T-helper 2 cell (primary cell): ENCODE measurements at places on chromosomes 3 and 15.

GRCh38 chr3:81279481-81280379 lies 481.7 kb downstream of the GBE1 start:
- no peak for DNase-seq

DNA sequence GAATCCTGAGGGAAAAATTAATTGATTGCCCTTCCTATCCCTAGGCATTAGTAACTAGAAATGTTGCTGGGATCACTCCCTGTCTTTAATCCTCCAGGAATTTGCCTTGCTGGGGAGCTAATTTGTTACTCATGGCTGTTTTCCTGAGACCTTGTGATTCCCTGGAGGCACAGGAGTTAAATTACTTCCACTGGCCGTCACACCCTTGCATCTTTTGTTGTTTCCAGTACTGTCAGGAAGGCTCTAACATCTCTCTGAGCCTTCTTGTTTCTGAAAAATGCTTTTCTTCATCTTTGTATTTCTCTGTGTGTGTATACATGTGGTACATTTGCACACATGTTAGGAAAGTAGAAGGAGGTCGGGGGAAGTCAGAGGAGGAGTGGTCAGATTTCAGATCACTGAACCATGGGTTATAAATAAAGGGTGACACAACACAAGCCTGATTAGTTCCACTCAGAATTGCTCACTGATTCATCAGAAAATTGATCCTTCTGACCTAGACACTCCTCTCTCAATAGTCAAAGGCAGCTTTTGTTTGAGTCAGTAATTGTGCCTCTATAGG lies 23.5 kb upstream of the LRRFIP2 start:
- no peak for DNase-seq

DNA sequence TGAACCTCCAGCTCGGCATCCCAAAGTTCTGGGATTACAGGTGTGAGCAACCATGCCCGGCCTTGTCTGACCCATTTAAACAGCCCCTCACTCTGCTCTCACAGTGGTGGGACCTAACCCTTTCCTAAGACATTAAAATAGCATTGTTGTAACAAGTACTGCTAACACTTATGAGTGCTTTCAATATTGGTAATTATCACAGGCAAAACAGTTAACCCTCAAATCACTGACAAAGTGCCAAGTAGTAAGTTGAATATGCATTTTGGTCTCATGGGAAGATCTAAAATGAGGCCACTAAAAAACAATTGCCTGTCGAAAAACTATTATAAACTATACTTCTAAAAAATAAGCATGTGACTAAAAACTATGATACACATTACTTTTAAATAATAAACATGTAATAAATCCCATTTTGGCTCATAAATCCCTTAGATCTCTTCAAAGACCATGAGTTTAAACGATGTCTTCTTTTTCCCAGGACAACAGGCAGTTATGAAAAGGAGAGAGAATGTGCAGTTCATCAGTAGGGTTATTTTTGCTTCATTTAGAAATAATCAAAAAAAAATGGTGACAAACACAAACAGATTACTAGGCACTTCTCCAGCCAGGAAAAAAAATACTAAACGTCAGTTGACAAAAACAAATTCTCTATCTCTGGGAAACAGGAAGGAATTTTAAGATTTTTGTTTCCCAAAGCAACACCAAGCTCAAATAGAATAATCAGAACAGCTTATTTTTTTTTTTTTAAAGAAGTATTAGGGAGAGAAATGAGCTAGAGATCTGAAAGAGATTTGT lies 95.4 kb downstream of the RFTN1 start:
- no peak for DNase-seq

DNA sequence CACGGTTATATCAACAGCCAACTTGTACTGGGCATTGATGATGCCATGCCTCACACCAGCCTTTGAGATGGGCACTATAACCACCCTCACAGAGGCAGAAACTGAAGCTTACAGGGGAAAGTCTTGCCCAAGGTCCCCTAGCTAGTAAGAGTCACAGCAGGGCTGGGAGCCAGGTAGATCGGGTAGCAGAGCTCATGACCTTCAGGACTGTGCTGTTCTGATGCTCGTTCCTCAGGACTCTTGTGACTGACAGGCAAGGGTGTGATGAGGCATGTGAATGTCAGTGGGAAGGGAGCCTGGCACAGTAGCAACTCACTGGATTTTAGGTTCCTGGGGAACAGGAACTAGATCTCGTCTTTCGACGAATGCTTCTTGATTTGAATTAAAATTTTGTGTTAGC lies 65.7 kb downstream of the RLBP1 start:
- DNase-seq, result no peak

DNA sequence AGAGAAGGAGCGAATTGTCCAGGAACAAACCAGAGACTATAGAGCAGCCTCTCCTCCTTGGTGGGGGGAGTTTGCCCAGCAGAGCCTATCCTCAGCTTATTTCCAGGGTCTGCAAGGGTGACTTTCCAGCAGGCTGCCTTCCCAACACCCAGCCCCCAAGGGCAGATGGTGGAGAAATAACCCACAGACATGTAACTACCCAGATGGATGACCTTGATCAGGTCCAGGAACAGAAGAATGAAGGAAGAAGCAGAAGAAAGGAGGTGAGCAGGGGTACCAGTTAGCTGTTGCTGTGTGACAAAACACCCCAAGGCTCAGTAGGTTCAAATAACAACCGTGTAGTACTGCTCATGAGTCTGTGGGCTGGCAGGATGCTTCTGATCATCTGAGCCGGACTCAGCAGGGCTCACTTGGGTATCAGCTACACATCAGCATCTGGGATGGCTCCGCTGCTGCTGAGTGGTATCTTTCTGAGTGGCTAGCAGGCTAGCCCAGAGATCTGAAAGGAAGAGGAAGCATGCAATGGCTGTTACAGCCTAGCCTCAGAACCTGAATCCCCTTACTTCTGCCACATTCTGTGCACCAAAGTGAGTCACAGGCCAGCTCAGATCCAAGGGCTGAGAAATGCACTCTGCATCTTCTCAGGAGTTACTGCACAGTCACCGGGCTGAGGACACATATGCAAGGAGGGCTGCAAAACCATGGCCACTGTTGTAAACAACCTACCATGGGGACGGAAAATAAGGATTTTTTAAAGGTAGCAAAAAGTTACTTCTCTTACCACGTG lies 22.2 kb upstream of the TXNRD3 start:
- no peak for DNase-seq

- DNase-seq, result peak; percentile 21
Observed at GRCh38 chr3:115819785-115820384, 196.6 kb downstream of the GAP43 start.

GRCh38 chr15:49906966-49907365 lies 212.1 kb downstream of the ATP8B4 start:
- DNase-seq, result no peak

DNA sequence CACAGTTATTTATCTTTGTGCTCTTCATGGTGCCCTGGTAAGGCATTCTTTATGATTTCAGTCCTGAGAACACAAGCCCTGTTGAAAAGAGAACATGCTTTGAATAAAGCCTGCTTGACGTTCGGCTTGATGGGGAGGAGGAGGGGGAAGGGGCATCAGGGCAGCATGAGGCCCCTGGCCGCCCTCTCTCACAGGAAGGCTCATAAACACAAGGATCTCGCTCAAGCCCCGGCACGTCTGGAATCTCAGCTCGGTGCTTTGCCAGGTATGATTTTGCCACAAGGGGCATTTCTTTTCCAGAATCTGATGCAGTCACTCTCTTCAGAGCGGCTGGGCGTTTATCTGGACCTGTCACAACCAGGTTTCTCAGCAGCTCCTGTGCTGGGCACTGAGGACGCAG lies 129.4 kb downstream of the DNAJB8 start:
- DNase-seq, result no peak

DNA sequence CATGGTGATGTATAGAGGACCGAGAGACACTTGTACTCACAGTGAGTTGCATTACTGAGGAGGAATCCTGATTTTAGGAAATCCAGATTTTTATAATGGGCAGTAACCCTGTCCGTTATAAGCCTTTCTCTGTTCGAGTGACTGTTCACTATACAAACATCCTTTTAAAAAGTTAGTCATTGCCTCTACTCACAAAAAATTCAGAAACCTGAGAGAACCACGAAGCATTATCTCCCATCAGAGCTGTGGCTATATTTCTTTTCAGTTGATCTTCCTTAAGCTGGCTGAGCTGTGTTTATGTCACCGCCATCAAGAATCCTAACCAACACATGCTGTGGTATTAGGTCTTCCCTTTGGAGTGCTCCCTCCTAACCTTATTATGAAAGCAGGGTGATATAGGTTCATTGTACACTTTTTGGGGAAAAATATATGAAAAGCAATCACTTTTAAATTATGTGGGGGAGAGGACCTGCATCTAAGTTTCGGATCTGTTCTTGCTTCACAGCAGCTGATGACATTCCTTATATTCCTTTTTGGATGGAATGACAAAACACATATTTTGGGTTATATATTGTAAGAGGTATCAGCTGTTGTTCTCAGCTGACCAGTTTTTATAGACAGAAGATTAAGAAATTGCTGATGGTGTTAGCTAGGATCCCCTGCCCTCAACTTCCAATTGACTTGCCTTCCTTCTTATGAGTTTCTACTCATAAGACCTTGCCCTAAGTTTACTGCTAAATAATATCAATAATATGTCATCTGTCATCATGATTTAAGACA lies 465.9 kb upstream of the RASGRP1 start:
- DNase-seq, result no peak

- DNase-seq, result no peak
Observed at GRCh38 chr3:183329543-183329942, 76.5 kb downstream of the B3GNT5 start.

GRCh38 chr3:52361898-52362297 lies 45.8 kb downstream of the DNAH1 start:
- DNase-seq, result no peak

DNA sequence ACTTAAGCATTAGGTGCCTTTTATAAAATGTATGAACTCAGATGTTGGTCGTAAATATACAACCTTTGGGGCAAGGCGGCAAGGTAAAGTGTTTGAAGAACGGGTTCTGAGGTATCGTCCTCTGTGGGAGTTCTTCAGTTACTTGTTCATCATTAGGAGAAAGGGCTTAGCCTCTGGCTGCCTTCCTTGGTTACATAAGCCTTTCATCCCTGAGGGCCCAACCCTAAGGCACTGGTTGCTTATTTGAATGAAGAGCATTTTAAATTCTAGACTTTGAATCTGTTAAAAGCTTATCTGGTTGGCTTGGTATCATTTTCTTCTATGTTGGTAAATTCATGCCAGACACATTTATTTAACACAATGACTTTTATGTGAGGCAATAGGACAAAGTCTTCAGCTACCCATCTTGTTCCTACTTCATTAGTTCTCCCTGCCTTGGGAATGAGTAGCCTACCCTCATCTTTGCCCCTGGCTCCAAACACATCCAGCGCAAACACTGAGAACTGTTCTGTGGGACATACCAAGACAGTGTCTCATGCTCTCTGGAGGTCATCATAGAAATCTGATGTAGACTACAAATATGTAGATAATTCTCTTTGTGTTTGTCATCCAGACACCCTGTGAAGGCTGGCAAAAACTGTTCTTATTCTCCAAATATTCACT lies 12.4 kb upstream of the CCDC80 start:
- DNase-seq, result no peak

- DNase-seq, result no peak
Observed at GRCh38 chr15:33111041-33111451, 83.5 kb downstream of the FMN1 start.

- no peak for DNase-seq
Observed at GRCh38 chr15:70714565-70714964, 48.8 kb downstream of the UACA start.

DNA sequence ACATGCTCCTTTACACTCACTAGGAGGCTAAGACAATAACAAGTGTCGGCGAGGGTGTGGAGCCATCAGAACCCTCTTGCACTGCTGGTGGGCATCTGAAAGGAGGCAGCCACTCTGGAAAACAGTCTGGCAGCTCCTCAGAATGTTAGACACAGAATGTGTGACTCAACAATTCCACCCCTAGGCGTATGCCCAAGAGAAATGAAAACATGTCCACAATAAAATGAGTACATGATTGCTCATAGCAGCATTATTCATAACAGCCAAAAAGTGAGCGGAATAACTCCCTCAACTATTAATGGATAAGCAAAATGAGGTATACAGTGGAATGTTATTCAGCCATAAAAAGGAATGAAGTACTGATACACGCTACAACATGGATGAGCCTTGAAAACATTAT lies 57.8 kb downstream of the WNT7A start:
- DNase-seq, result no peak

GRCh38 chr3:115040673-115041286 lies 106.3 kb downstream of the ZBTB20 start:
- peak; percentile 3 for DNase-seq

DNA sequence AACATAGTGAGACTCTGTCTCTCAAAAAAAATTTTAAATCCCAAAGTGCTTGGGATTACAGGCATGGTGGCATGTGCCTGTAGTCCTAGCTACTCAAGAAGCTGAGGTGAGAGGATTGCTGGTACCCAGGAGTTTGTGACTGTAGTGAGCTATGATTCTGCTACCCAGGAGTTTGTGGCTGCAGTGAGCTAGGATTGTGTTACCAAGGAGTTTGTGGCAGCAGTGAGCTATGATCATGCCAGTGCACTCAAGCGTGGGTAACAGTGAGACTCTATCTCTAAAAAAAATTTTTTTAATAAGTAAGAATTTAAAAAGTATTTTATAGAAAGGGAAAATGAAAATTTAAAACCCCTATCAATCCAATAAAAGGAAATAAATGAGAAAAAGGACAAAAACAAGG lies 69.5 kb downstream of the FAIM start:
- no peak for DNase-seq

DNA sequence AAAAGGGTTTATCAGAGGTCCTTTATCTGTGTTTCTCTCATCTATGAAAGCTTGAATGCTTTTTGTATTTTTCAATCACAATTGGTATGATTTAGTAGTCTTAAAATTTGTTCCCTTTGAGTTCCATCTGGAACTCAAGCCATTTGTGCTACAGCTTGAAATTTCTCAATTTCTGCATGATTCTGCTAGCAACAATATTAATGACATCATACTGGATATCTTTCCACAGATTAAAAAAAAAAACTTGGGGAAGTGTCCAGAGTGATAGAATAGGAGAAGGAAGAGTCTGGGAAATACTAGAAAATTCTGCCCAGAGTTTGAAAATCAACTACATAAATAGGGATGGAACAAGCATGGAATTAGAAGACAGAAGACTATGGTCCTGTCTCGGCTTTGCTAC lies 9.3 kb upstream of the FBN1 start:
- no peak for DNase-seq

DNA sequence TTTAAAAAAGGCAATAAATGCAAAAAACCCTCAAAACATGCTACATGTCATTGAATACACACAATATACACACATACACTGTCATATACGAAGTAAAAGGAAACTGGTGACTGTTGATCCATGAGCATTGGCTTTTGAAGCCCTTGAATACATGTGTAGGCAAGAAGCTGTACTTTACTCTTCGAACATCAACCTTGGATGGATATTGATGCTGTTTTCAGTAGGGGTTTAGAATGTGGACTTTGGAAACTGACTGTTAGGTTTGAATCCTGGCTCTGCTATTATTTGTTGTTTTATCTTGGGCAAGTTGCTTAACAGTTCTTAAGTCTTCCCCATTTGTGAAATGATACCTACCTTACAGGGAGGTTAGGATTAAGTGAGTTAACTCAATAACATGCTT lies 30.5 kb downstream of the RNF13 start:
- no peak for DNase-seq

- no peak for DNase-seq
Observed at GRCh38 chr3:128548426-128549282, 55.7 kb upstream of the GATA2 start.

GRCh38 chr15:41438206-41438605 lies 21.3 kb downstream of the RTF1 start:
- no peak for DNase-seq
